ENCODE measurements at places on chromosomes 7 and 10.

DNA sequence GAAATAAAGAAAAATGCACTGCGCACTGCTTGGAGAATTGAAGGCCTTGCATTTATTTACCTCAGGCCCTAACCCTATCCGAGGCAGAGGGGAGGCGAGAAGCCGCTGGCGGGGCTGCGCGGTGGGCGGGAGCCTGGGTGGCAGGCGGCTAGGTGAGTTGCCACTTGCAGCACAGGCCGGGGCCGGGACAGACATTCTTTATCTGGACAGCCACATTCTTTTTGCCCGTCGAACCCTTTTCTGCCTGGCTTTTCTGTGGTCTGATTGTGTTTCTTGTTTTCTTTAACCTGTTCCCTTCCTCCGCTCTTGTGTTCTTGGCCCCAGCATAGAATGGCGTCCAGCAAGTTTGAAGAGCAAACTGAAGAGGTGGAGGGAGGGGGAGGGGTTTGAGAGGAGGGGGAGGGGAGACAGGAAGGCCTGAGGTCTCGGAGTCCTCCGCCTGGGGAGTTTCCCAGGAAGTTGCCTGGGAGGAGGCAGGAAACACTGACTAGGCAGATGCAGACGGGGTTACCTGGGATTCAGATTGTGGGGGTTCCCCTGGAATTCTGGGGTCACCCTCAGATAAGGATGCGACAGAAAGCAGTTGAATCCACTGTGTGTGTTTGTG, 5.1 kb downstream of the SHH start:
- H3K4me1 ChIP-seq = peaks cover 73% of the 10 kb centered on the region
- DNase-seq = no peak
- H3K27ac ChIP-seq = no peak overlapping the region
- H3K36me3 ChIP-seq = peaks cover 3% of the 10 kb centered on the region
- H3K4me3 ChIP-seq = no peak overlapping the region

GRCh38 chr7:2964208-2964607, 79.5 kb downstream of the CARD11 start:
- H3K36me3 ChIP-seq = no peaks in the 10 kb centered on the region
- H3K4me3 ChIP-seq = no peak overlapping the region
- no peaks in the 10 kb centered on the region for H3K4me1 ChIP-seq
- H3K27me3 ChIP-seq = no peaks in the 10 kb centered on the region
- H3K27ac ChIP-seq = no peak overlapping the region
- DNase-seq = no peak

DNA sequence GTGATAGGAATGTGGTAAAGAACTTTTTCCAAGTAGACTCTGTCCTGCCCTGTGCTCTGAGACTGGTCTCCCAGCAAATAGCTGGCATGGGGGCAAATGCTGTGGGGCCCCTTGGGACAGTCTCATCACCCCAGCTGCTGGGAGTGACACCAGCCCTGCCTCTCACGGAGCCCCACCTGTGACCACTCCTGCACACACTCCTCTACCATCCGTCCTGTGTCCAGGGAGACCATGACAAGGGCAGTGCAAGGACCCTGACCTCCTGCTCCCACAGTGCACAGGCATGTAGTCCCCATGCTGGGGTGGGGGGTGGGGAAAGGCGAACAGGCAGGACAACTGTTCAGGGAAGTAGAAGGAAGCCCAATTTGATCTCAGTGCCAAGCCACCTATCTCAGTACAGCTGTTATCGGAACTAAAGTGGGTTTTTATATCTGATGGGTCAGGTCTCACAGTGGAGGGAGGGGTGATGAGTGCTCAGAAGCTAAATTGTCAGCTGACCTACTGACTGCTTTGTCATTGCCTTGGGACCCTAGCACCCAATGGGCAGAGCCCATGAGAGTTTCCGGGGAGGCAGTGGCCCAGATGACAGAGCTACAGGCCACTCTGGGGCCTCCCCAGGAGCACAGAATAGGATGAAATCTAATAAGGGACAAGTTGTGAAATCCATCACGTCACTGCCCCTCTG, 24.5 kb downstream of the VSTM4 start:
- H3K36me3 ChIP-seq = peaks cover 7% of the 10 kb centered on the region
- no peak overlapping the region for H3K4me3 ChIP-seq
- H3K27me3 ChIP-seq = no peaks in the 10 kb centered on the region
- DNase-seq = no peak

DNA sequence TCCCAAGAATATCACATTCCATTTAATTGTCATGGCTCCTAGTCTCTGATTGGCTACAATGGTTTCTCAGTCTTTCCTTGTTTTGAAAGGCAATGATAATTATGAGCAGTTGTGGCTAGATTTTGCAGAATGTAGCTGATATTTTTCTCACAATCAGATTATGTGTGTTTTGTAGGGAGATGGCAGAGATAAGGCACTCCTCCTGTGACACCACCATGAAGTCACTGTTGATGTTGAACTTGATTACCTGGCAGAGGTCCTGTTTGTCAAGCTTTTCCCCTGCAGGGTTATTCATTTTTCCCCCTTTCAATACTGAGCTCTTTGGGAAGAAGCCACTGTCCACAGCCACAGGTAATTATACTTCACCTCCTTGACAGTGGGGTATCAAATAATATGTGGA, 602.9 kb upstream of the PFKP start:
- H3K27ac ChIP-seq = no peak overlapping the region
- no peak overlapping the region for H3K4me3 ChIP-seq

DNA sequence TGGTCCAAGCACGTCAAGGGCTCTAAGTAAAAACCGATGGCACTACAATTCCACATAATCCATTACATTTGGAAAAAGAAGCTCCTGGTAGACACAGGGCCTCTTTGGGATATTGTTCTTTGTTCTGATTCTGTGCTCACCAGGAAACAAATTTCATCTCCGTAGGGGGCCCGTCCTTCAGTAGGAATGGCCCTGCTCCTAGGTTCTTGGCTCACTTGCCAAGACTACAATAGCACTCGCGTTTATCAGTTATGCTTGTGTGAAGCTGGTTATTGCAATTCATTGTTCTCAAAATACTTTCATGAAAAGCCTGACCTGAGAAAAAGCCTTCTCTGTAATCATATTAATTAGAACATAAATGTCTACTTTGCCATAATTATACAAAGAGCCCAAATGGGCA, 10.3 kb upstream of the ZC3HAV1L start:
- DNase-seq = no peak
- no peak overlapping the region for H3K27ac ChIP-seq
- H3K4me1 ChIP-seq = no peaks in the 10 kb centered on the region
- no peaks in the 10 kb centered on the region for H3K27me3 ChIP-seq
- no peaks in the 10 kb centered on the region for H3K36me3 ChIP-seq

DNA sequence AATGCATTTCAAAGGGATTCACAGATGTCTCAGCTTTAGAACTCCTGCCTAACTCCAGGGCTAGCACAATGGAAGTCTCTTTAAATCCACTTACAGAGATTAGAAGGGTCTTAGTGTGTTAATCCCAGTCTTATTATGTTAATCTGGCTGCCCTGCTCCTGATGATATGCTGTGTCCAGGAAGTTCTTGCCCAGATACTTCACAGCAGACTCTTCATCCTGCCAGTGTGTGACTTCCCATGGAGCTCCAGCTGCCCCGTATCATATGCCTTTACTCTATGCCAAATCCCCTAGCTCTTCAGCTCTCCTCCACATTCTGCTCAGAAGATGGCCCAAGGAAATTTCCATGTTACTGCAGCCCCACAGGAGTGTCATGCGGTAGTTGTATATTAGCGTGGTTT, 533.8 kb downstream of the GALNT17 start:
- DNase-seq = no peak
- no peaks in the 10 kb centered on the region for H3K27me3 ChIP-seq
- H3K4me3 ChIP-seq = no peak overlapping the region
- H3K4me1 ChIP-seq = no peaks in the 10 kb centered on the region
- no peaks in the 10 kb centered on the region for H3K36me3 ChIP-seq

DNA sequence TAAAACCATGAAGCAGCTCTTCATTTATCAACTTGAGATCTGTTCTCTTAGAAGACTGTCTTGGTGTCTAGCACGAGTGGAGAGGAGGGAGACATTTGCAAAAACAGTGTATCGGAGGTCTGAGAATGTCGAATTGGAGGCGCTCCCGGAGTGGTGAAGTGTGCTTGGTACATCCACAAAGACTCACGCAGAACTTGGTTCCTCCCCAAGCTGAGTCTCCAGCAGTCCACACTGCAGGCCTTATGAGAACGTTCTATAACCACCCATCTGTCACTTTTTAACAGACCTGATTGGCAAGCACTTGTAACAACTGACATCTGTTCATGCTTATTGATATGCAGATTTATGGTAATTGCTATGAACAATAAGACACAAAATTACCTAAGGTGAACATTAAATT, 261.6 kb downstream of the CELF2 start:
- H3K27me3 ChIP-seq = no peaks in the 10 kb centered on the region
- peaks cover 6% of the 10 kb centered on the region for H3K4me1 ChIP-seq
- no peak overlapping the region for H3K27ac ChIP-seq
- no peak overlapping the region for H3K4me3 ChIP-seq

GRCh38 chr10:75201793-75202307, 8.7 kb upstream of the VDAC2 start:
- H3K36me3 ChIP-seq = peaks cover 2% of the 10 kb centered on the region
- no peaks in the 10 kb centered on the region for H3K27me3 ChIP-seq

DNA sequence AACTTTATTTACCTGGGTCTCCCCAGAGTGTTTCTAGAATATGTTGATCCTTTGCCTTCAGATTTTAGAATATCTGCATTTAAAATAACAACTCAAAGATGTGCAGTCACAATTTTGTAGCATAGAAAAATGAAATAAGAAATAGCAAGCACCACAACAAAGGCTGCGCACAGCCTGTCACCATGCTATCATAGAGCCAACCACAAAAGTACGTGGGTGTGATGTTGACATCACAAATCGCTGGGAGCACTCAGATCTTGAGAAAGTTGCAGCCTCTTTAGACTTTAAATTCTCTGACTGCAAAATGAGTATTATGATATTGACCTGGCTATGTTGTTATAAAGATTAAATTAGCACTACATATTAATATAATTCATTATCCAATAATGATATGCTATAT, 177.9 kb downstream of the TNS3 start:
- H3K27ac ChIP-seq = no peak overlapping the region
- H3K36me3 ChIP-seq = peaks cover 33% of the 10 kb centered on the region
- H3K27me3 ChIP-seq = no peaks in the 10 kb centered on the region
- H3K4me1 ChIP-seq = peaks cover 58% of the 10 kb centered on the region
- no peak for DNase-seq

- no peaks in the 10 kb centered on the region for H3K27me3 ChIP-seq
- no peaks in the 10 kb centered on the region for H3K36me3 ChIP-seq
- H3K27ac ChIP-seq = peak overlapping the region; percentile 61
- DNase-seq = peak; percentile 30
- H3K4me3 ChIP-seq = no peak overlapping the region
- H3K4me1 ChIP-seq = peaks cover 25% of the 10 kb centered on the region
These were observed 65.5 kb downstream of the CUX1 start for GRCh38 chr7:101882595-101883564.

GRCh38 chr7:1673581-1674118, 3.6 kb downstream of the ELFN1 start:
- no peak overlapping the region for H3K4me3 ChIP-seq
- H3K36me3 ChIP-seq = peaks cover 65% of the 10 kb centered on the region
- peaks cover 5% of the 10 kb centered on the region for H3K27me3 ChIP-seq
- DNase-seq = no peak

Measured in spinal cord (tissue), 10 donors.